ENCODE measurements at places on chromosomes 4 and X. TPM values are rescaled to one million over a fixed set of nuclear protein-coding genes. Genes with fewer than 3 reads are reported as not detected.

CSAG3 gene
- not detected for total RNA-seq

TMEM35A gene
- total RNA-seq: 3.4 TPM

PAGE2 gene
- 0.71 TPM for total RNA-seq

RASL11B gene
- total RNA-seq: 0.28 TPM

GLOD5 gene
- total RNA-seq: not detected

SPANXA1 gene
- total RNA-seq: 0.28 TPM

PDZD11 gene
- 40.5 TPM for total RNA-seq

RBM47 gene
- total RNA-seq: 2.5 TPM

ERAS gene
- not detected for total RNA-seq

CT45A3 gene
- not detected for total RNA-seq

ENPEP gene
- 0.28 TPM for total RNA-seq

NWD2 gene
- not detected for total RNA-seq

PDGFRA gene
- total RNA-seq: 502 TPM

PRR32 gene
- total RNA-seq: not detected

FAT4 gene
- 8.1 TPM for total RNA-seq

LRIT3 gene
- total RNA-seq: not detected
